ENCODE measurements at places on chromosomes 16 and 17.

GRCh38 chr17:58503866-58504265 is 10.6 kb downstream of the MTMR4 start:
- DNase-seq: no peak

GRCh38 chr17:59435238-59435637 is 103.8 kb downstream of the YPEL2 start:
- no peak for DNase-seq

- DNase-seq: no peak
These were observed 140.8 kb downstream of the PRKCA start for GRCh38 chr17:66443166-66443565.

DNA sequence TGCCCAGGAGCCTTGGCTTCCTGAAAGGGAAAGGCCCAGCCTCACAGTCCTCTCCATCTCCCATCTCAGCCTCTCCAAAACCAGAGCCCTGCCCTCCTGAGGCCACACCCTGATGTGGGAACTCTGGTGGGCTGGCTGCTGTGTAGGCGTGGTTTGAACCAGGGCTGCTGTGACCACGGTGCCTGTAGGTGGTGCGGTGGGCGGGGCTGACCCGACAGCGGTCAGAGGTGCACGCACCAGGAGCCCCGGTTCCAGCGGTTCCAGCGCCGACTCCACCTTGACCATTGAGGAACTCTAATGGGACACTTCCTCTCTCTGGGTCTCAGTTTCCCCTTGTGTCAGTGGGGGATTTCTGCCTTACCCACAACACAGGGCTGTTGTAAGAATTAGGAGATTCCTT is 2.4 kb downstream of the RAP1GAP2 start:
- peak; percentile 80 for DNase-seq

DNA sequence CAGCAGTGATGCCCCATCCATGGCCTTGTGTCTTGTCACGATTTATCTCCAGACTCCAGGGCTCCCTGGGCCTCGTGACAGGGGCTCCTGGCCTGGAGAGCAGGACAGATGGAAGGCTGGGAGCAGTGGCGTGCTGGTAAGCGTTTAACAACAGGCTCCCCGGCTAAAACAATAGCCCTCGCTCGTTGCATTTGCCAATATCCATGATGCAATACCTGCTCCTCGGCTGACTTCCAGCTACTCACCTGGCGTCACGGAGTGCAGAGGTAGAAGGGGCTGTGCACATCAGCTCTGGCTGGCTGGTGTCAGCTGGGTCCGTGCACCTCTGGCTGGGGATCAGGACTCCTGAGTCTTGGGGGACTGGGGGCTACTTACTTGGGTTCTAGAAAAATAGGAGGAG is 1.5 kb upstream of the BICDL2 start:
- peak; percentile 46 for DNase-seq

- DNase-seq: peak; percentile 63
These were observed 43.9 kb downstream of the RAI1 start for GRCh38 chr17:17725011-17725751.

DNA sequence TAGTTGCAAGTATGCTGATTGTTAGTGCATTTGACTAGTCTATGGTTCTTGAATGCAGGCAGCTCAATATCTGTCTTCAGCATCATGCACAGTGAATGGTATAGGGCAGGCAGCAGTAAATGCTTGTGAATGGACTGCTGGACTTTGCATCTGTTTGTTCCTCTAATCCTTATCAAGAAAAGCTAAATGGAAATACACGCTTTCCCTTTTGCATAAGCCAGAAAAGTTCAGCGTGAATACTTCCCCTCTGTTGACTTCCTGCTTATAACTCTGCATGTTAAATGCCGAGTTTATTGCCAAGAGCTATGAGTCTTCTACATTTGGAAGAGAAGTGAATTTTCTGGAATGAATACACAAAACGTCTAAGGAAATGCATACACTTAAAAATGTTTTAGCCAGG is 127.9 kb upstream of the CPHXL start:
- no peak for DNase-seq

DNA sequence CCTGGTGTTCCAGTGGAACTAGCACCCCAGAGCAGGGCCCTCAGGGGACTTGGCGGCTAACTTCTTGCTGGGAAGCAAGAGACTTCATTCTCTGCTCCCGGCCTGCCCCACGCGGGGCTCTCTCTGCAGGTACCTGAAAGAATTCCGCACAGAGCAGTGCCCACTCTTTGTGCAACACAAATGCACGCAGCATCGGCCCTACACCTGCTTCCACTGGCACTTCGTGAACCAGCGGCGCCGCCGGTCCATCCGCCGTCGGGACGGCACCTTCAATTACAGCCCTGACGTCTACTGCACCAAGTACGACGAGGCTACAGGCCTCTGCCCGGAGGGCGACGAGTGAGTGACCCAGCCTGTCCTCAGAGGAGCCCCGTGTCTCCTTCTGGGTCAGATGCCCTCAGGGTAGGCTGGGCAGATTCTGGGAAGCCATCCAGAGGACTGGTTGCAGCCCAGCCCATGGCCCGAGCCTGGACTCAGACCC is 25.1 kb downstream of the UNK start:
- DNase-seq: no peak

GRCh38 chr16:81570151-81570846 is 125.7 kb downstream of the CMIP start:
- no peak for DNase-seq

GRCh38 chr16:73204359-73205152 is 156.6 kb upstream of the ZFHX3 start:
- DNase-seq: no peak

GRCh38 chr17:81322271-81323082 is 27.4 kb upstream of the SLC38A10 start:
- DNase-seq: no peak

GRCh38 chr16:11182411-11182810 is 73.6 kb downstream of the SOCS1 start:
- DNase-seq: peak; percentile 24

DNA sequence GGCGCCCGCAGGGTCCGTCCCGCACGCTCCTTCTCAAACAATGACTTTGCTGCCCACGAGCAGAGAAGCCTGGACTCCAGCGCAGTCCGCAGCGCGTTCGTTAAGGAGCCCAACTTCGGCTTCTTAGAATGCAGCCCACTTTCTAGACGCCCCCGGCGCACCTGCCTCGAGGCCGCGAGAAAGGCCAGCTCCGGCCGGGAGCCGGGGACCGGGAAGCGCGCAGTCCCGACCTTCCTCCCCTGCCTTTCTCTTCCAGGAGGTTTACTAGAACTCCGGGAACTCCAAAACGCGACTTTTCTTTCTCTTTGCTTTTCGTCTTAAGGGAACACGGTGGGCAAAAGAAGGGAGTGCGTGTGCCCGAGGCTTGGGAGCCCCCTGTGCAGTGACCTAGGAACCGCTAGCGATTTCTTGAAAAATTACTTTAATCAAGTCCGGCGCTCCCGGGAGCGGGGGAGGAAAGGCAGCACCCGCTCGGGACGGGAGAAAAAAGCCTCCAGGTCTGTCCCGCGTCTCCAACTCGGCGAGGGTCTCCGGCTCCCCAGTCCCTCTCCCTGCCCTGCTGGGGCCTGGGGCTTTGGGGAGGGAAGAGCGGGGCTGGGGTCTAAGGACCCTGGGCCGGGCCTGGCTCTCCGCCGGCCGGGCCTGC is 2.6 kb downstream of the HNF1B start:
- no peak for DNase-seq

GRCh38 chr16:11023262-11024039 is 79.1 kb downstream of the CLEC16A start:
- no peak for DNase-seq

DNA sequence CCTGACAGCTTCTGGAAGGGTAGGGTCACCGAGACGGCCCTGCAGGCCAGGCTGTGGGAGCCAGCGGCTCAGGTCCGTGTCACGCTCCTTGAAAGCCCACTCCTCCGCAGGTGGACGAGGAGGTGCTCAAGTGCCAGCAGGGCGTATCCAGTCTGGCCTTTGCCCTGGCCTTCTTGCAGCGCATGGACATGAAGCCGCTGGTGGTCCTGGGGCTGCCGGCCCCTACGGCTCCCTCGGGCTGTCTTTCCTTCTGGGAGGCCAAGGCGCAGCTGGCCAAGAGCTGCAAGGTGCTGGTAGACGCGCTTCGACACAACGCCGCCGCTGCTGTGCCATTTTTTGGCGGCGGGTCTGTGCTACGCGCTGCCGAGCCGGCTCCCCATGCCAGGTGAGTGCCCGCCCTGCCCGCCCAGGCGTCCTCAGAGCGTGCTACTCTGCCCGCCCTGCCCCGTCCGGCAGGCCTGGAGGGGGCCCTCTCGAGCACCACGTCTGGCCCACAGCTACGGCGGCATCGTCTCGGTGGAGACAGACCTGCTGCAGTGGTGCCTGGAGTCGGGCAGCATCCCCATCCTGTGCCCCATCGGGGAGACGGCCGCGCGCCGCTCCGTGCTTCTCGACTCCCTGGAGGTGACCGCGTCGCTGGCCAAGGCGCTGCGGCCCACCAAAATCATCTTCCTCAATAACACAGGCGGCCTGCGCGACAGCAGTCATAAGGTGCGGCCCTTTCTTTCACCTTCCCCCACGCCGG is 1.3 kb downstream of the NAGS start:
- peak; percentile 63 for DNase-seq

- no peak for DNase-seq
These were observed 23.7 kb upstream of the MYOCD start for GRCh38 chr17:12642034-12642433.

- no peak for DNase-seq
These were observed 8.2 kb upstream of the CIITA start for GRCh38 chr16:10868596-10869469.

DNA sequence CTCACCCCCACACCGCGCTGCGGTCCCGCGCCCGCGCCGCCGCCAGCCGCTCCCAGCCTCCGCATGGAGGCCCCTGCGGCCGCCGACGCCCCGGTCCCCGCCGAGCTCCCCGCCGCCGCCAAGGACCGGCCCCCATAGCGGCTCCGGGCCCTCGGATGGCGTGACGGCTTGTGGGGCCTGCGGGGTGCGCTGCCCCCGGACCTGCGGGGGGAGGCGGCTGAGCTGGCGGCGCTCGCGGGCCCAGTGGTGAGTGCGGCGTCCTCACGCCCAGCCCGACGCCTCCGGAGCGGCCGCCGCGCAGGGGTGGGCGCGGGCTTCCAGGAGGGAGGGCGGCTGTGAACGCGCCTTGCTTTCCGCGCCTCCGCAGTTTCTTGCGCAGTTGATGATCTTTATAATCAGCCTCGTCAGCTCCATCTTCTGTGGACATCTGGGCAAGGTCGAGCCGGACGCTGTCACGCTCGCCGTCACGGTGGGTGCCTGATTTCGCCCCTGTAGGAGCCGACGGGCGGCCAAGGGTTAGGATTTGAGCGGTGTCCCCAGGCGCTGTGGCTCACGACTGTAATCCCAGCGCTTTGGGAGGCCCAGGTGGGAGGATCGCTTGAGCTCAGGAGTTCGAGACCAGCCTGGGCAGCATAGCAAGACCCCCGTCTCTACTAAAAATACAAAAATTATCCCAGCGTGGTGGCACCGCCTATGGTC is 46.4 kb downstream of the SLC47A1 start:
- peak; percentile 42 for DNase-seq

- no peak for DNase-seq
These were observed 386.5 kb downstream of the SLC39A11 start for GRCh38 chr17:72705905-72706395.

DNA sequence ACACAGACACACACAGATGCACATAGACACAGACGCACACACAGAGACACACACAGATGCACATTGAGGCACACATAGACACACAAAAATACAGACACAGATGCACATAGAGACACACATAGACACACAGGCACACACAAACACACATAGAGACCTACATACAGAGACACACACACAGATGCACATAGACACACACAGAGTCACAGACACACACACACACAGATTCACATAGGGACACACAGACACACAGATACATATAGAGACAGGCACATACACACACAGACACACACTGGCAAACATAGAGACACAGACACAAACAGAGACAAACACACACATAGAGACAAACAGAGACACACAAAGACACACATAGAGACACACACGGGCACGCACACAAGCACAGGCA is 9.9 kb upstream of the GCGR start:
- DNase-seq: no peak

- no peak for DNase-seq
These were observed 2115.3 kb downstream of the TP53TG3F start for GRCh38 chr16:35574454-35575431.

DNA sequence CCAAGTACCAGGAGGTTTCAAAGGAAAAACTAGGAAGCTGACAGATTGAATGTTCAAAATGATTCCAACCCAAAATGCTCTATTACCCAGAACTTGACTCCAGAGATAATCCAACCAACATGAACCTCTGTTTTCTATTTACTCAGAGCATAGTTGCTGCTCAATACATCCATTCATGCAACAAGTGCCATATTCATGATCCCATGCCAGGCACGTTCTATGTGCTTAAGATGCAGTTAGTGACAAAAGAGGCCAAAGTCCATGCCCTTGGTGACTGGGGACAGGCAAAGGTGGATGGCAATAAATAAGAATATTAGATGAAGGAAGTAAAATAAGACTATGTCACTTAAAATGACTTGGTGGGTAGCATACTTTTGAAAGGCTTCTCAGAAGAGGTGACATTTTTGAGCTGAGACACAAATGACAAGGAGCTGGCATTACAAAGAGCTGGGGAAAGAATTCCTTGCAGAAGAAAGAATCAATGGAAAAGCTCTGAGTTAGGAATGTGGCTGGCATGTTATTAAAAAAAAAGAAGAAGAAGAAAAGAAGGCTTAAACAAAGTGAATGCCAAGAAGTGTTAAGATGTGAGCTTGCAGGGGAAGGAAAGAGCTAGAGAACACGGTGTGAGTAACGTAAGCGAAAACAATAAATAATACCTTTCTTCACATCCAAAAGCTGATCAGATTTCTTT is 34.5 kb downstream of the TOX3 start:
- no peak for DNase-seq

GRCh38 chr17:79053251-79053925 is 21.2 kb upstream of the ENGASE start:
- no peak for DNase-seq

DNA sequence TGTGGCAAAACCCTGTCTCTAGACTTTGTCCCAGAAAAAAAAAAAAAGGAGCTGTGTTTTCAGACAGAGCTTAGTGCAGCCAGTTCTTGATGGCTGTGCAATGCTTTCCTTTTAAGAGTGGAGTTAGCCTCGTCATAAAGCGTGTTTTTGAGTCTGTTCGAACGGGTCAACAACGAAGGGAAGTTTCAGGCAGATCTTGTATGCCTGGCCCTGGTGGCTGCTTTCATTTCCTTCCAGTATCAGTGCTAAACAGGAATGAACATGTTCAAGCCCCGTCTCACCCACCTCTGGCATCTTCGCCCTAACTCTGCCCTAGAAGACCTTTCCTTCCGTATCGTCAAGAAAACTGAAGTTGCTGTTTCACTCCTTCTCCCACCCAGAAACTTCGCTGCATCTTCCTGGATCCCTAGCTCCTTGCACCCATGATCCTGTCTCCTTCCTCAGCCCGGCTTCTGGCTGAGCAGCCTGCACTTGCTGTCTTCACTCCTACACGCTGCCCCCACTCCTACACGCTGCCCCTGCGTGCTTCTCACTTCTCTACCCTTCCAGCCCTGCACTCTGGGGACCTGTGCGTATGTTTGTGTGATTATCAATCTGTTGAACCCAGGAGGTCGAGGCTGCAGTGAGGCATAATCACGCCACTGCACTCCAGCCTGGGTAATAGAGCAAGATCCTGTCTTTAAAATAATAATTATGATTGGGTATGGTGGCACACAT is 55.3 kb downstream of the USP10 start:
- no peak for DNase-seq

GRCh38 chr17:21539146-21539545 is 153.2 kb upstream of the KCNJ18 start:
- DNase-seq: no peak
